Hematopoietic multipotent progenitor cell treated with erythropoietin and hydrocortisone succinate and interleukin-3 and kit ligand, for 17 days (in vitro differentiated cells): ENCODE measurements at places on chromosomes 5 and 9.

DNA sequence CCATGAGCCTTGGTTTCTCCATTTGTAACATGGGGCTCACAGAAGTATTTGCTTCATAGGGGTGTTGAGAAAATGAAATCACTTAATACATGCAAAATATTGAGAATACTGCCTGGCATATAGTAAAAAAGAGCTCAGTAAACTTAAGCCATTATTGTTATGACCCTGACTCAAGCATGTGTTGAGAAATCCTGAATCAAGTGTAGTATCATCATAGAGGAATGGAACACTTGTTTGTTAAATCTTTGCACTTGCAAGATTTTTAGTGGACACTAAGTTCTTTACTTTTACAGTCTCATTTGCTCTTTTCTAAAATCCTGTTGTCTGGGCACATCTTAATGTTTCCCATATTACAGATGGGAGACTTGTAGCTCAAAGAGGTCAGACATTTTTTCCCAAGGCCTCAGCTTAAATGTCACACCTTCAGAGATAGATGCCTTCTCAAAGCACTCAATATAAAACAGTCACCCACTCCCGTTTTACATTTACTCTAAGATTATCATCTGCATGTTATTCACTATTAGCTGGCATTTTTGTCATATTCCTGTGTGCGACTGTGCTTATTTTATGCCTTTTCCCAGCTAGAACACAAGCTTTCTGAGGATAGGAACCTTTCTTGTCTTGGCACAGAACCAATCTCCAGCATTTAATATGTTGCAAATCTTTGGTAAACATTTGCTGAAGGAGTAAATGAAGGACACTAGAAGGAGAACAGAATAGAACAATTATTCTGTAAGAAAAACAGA is 250.0 kb upstream of the TNC start:
- no peak for DNase-seq

DNA sequence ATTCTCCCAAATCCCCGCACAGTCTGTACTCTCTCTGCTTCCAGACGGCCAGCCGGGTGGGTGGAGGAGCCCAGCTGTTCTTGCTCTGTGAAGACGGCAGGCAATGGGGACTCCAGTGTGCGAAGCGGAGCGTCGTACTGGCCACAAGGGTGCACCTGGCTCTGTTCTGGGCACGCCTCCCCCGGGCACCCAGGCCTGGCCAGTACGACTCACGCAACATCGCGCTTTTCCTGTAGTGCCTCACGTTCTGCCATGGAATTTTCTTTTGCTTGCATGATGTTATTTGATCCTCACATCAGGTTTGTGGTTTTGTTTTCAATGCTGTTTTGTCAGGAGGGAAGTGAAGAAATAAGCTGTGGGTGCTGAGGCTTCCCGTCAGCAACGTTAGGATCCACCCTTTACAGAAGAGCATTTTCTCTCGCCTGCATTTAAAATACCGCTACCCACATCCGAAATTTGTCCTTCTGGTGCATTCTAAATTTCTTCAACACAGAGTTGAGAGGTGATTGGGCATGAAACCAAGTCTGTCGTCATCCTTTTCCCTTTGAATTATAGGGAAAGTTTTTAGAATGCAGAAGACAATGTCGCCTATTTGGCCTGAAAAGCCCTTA is 311.7 kb downstream of the TRIM36 start:
- no peak for DNase-seq

- DNase-seq = no peak
These were observed 737 bp downstream of the SLC1A3 start for GRCh38 chr5:36607114-36607571.

DNA sequence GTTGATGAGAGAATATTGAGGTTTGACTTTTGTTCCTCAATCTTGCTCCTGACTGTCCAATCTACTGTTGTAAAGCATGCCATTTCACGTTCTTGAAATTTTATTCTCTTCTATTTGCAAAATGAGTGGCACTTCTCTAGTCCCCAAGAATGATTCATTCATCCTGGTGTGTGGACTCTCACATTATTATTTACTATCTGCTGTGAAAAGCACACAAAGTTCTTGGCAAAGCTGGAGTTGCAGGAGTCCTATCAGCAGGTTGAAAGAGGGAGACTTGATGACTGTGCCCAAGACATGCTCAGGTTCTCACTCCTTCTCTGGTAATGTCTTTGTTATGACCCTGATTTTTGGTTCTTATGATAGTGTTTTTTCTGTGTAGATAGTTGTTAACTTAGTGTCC is 382.6 kb downstream of the DMRTA1 start:
- no peak for DNase-seq
